Glutamatergic neuron (in vitro differentiated cells): ENCODE measurements at places on chromosomes 16 and 17.
A peak's percentile ranks its signal among the peaks of the same experiment; 100 is the strongest.

DNA sequence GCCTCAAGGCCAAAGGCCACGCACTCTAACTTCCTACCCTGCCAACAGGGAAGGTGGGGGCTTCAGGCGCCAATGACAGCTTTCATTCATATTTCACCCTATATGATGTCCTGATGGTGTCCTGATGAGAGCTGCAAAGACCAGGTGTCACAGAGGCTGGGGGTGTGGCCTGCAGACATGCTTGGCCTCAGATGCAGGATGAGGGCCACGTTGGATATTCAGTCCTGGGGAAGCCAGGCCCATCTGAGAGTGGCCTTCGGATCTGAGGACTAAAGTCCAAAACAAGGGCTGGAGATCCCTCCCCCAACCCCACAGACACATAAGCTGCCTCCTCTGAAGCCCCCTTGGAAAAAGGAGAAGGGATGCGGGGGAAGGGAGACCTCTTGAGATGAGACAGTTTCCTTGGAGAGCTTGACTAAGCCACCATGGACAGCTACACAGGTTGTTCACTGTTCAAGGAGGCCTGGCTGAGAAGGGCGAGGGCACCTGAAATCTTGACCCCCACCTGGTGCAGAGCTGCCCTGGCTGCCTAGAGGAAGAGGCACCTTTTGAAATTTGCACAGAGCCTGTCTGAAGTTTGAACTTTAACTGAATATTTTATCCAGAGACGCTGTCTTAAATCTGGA lies 24.3 kb upstream of the GSG1L start:
- DNase-seq = no peak

DNA sequence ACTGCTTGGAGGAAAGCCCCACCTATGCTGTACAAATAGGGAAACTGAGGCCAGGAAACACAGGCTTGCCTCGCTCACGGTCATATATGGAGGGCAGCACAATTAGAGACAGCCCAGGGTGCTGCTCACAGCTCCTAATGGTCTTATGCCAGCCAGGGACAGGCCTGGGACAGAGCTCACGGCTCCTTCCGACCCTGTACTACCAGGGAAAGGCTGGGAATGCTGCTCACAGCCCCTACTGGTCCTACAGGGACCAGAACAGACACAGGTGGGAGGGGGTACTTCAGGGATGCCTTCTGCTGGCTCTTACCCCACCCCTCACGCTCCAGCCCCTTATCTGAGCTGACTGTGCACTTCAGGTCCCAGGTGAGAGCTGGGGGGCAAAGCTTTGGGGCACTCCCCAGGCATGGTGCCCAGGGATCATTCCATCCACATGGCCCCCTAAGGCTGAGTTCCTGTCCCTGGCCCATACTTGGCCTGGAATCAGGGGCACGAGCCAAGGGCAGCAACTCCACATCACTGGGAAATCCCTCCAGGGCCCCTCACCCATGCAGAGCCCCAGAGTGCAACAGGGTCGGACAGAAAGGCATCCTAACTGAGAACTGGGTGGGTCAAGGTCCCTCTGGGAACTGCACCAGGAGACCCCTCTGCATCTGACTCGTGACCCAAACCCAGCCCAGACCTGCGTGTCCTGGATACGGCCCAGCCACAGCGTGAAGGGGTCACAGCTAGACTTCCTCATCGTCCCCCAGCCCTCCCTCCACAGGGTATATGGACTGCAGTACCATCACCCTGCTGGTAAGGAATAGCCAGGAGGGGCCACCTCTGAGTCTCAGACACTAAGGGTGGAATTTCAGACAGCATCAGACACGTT lies 5.9 kb downstream of the RHBDF1 start:
- DNase-seq = no peak

DNA sequence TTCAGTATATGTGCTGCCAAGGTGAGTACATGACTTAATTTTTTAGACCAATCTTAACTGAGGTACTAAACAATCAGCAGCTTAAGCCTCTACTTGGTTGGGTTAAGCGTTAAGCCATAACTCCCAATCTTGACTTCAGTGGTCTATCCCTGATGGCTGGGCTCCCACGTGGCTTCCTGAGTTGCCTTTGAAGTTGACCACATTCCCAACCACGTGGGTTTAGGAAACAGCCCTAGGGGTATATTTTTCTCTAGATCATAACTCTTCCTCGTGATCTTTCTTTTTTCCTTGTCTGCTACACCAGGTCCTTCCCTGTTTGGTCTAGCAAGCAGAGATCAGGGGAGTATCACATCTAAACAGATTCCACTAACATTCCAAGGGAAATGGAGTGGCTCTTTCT lies 20.1 kb upstream of the PIRT start:
- DNase-seq = no peak

DNA sequence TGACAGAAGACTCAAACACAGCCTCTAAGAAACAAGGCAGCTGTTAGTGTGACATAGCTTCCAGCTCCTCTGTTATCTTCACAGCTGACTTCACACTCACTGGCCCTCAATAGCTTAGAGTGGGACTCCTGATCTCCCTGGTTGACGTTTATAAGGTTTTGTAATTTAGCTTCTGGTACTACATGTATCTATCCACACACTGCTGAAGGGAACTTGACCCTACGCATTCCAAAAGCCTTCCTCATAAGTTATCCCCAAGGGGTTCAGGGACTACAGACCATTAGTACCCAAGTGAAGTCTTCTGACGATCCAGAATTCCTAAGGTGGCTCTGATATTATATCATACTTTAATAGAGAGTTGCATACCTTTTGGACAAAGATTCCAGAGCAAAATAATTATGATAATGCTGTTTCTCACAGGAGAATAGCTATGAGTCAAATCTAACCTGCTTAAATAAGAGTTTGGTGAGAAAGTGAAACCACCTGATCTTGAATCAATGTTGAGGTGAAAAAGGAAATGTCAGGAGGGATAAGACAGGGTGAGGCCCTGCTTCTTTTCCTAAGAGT lies 14.5 kb downstream of the ACACA start:
- no peak for DNase-seq

DNA sequence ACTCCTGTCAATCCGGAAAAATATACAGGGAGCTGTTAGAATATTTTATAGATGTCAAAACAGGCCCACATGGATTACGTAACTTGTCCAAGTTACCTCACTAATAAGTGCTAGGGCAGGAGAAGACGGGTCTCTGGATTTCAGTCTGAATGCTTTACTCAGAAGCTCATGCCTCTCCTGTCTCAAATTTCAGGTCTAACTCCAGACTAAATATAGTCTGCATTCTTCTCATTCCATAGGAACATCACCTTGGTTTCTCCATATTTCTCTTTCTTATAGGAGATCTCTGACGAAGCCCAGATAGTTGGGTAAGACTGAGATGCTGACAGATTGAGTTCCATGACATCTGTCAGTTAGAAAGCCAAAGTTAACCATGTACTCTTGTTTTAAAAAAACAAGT lies 174.2 kb downstream of the STX8 start:
- DNase-seq = no peak

- DNase-seq = no peak
Observed at GRCh38 chr16:25219070-25219737, 2.5 kb downstream of the AQP8 start.

GRCh38 chr17:80689129-80689619 lies 144.5 kb downstream of the RPTOR start:
- DNase-seq = peak; percentile 48

DNA sequence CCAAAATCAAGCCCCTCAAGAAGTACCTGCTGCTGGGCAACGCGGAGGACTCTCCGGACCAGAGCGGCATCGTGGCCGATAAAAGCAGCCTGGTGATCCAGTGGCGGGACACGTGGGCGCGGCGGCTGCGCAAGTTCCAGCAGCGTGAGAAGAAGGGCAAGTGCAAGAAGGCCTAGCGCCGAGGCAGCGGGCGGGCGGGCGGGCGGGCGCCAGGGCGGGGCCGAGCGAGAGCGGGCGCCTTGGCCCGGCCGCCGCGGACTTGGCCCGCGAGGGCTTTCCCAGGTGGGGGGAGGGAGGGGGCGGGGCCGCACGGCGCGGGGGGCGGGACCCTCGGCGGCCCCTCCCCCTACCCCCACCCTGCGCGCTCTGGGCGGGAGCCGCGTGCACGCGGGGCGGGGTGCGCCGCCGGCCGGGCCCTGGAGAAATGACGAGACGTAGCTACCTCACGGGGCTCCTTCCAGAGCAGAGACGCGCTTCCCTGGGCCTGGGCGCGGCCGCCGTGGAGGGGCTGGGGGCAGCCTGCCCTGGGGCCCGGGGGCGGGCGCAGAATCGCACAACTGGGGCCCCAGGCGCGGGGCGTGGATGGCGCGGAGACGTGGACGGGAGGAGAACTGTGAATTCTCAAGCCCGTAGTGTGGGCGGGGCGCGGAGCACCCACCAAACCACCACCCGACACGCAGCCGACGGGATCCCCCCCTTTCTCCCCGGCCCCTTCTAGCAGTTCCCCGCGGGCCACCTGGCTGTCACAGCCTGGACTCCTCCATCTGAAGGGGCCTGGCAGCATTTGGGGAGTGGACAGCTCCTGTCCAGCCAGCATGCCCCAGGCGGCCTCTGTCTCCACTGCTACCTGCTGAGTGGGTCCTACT lies 218.7 kb downstream of the NTN1 start:
- DNase-seq = peak; percentile 59

- DNase-seq = no peak
Observed at GRCh38 chr17:49730785-49731434, 23.1 kb upstream of the SLC35B1 start.

DNA sequence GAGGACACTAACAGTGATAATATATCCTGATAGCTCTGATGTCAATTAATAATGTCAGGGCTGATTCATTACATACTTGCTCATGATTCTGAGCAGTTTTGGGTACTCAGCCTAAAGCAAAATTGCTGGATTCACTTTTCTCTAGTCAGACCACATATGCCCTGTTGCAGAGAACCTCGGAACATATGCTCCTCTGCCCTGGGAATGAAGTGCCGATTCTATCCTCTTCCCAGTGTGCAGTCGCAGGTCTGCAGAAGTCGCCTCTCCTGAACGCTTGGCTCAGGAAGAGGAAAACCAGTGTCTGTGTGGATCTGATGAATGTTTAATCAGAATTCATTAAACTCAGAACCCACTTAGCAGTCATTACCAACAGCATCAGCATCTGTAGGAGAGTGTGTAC lies 34.5 kb downstream of the ABCC12 start:
- no peak for DNase-seq

DNA sequence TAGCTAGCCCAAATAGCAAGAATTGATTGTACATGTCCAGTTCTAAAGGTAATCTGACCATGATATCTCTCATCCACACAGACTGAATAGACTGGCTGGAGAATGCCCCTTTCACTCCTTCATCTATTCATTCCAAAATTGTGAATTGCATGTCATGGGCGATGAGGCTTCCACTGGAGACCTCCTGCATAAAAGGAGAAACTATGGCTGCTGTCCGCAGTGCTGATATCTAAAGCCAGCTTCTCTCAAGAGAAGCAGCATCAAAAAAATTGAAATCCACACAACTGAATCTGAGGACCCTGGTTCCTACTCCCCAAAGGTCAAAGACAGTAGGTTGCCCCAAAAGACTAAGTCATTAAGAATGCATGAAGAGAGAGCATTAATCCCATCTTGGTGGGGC lies 7.9 kb upstream of the SCNN1G start:
- DNase-seq = no peak

DNA sequence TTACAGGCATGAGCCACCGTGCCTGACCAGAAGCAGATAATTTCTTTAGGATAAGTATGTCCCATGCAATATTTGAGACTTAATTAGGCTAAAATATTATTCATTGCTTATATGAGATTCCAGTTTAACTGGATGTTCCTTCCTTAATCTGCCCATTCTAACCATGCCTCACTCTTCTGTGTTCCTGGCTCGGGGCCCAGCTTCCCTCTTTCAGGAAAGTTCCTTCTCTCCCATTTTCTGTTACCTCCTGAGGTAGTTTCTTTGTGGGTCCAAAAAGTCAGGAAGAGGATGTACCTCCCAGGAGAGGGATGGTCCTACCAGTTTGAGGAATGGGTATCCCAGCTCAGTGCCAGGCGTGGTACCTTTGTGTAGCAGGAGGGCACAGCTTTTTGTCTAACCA lies 23.3 kb downstream of the UNK start:
- no peak for DNase-seq

- DNase-seq = peak; percentile 58
Observed at GRCh38 chr16:2471653-2472487, 773 bp downstream of the NTN3 start.

DNA sequence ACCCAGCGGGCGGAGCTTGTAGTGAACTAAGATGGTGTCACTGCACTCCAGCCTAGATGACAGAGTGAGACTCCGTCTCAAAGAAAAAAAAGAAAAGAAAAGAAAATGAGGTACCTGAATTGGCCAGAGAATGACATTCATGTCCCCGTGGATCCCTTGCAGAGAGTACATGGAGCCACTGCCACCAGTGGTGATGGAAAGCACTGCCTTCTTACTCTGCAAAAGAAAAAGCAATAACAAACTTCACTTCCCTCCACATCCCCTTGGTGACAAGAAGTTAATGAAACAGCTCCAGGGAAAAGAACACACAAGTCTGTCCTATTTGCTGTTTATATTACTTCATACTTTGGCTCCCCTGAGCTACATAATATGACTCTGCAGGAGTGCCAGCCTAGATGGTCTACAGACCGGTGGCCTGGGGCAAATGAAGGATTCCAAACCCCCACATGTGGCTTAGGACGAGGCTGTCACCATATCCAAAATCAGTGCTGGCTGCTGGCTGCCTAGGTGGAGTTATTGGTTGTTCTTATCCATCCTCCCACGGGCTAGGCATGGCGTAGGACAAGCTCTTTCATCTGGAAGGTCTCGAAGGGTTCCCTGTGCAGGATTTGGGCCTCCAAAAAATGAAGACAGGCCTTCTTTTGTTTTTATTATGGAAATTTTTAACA lies 13.3 kb downstream of the NQO1 start:
- DNase-seq = no peak

DNA sequence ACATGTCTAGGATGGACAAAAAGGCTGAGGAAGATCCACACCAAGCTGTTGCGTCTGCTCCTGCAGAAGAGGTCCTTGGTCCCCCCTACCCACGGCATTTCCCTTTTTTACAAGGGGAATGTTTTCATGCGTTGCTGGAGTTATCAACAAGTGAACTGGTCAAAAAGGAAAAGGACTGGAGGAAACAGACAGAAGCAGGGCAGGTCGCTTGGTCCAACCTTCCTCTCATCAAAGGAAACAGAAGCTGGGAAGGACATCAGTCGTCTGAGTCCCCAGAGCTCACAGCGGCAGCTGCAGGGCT lies 26.1 kb downstream of the PIEZO1 start:
- DNase-seq = no peak

DNA sequence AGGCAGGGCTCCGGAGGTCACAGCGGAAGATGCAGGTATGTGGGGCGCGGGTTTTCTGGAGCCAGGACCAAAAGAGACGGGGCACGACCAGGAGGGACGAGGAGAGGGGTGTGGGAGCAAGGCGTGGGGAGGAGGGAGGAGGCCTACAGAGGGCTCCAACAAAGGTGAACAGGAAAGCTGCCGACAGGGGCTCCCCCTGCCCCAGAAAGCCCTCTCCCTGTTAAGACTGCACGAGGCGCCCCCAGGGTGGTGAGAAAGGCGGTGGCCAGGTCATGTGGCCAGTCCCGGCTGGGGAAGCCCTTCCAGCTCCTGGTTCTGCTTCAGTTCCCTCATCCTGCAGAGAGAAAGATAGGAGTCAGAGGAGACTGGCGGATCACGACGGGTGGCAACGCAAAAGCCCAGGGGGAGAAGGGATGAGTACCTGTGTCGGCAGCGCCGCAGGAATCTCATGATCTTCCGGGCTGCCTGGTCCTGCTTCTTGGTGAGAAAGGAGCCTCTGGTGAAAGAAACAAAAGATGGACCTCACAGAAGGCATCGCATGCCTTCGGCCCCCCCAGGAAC lies 949 bp upstream of the SPAG7 start:
- DNase-seq = peak; percentile 64

- no peak for DNase-seq
Observed at GRCh38 chr16:76897816-76898215, 293.2 kb upstream of the MON1B start.

GRCh38 chr17:74380086-74380958 lies 13.0 kb downstream of the GPR142 start:
- DNase-seq = no peak
